ENCODE measurements at places on chromosomes 2 and 18.

GRCh38 chr2:37912056-37912455 lies 13.0 kb upstream of the RMDN2 start:
- no peak for DNase-seq

GRCh38 chr18:32919799-32920198 lies 147.0 kb upstream of the KLHL14 start:
- no peak for DNase-seq

- no peak for DNase-seq
Measured at GRCh38 chr2:188892636-188893035, 81.5 kb upstream of the COL3A1 start.

DNA sequence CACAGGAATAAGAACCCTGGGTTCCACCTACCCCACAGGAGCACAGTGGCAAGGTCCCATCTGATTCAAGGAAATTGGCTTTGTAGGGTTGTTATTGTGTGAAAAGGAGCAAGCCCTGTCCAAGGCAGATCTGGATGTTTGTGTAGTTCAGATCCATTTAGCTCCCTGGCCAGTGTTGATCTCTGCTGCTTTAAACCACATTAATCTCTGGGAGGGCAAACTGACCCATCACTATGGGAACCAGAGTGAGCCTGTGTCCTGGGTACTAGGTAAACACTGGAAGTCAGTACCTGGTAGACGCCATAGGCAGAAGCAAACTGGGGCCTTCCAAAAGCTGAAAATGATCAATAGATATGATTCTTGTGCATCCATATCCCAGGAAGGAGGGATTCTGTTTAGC lies 271.5 kb upstream of the EPAS1 start:
- no peak for DNase-seq

DNA sequence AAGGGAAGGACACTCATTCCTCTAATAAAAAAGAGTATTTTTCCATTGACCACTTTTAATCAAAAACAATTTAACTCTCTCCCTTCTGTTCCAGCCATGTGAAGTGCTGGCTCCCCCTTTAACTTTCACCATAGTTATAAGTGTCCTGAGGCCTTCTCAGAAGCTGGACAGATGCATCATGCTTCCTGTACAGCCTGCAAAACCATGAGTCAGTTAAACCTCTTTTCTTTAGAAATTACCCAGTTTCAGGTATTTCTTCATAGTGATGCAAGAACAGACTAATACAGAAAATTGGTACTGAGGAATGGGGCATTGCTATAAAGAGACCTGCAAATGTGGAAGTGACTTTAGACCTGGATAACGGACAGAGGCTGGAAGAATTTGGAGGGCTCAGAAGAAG lies 643.6 kb upstream of the DDX18 start:
- DNase-seq = no peak

GRCh38 chr2:231012463-231012862 lies 16.5 kb downstream of the SPATA3 start:
- DNase-seq = no peak

GRCh38 chr2:102438578-102438977 lies 15.6 kb downstream of the IL18RAP start:
- no peak for DNase-seq

GRCh38 chr2:75896779-75897366 lies 186.2 kb upstream of the GCFC2 start:
- DNase-seq = no peak

GRCh38 chr2:101185085-101185484 lies 33.9 kb upstream of the TBC1D8 start:
- no peak for DNase-seq

DNA sequence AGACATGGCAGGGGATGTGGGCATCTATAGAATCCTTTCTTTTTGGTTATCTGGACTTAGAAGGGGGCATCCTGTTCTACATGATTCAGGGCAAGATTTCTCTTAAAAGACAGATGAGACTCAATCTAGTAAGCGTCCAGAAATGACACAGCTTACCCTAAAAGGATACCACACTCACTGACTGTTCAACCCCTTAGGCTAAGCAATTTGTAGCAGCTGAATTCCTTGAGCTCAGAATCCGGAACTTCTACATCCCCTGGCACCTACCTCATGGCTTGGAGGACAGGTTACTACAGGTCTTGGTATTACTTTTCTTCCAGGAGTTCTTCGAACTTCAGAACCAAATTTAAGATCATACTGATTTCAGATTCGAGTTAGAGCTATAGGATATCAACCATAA lies 138.4 kb downstream of the LAMA3 start:
- no peak for DNase-seq

- no peak for DNase-seq
Measured at GRCh38 chr2:15050483-15050882, 418.0 kb downstream of the LRATD1 start.
